Chondrocyte (in vitro differentiated cells): ENCODE measurements at places on chromosomes 3 and 15. TPM values are rescaled to one million over a fixed set of nuclear protein-coding genes. Genes with fewer than 3 reads are reported as not detected.

The KY gene
- 0.12 to 0.18 TPM in 2 of 3 replicates, not detected in the other for total RNA-seq

DNA sequence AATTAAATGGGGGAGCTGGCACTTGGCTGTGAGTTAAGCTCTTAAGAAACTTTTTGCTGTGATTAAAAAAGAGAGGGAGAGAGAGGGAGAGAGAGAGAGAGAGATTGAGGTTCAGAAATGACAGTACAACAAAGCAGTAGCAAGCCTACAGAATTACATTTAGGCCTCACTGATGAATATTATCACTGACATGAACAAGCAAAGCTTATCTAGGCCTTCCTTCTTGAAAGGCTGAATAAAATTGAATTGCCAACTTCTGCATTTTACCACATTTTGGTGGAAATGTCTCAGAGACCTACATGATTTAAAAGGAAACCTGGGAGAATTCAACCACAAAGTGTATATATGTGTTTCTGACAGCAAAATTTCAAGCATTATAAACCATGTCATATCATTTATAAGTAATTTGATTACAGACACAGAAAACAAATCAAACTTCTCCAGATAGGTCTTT lies 530.8 kb downstream of the SOX2 start:
- H3K27ac ChIP-seq: no peak overlapping the region
- H3K27me3 ChIP-seq: no peaks in the 10 kb centered on the region
- no peak for DNase-seq
- peaks cover 6% of the 10 kb centered on the region for H3K4me1 ChIP-seq
- no peaks in the 10 kb centered on the region for H3K36me3 ChIP-seq

DNA sequence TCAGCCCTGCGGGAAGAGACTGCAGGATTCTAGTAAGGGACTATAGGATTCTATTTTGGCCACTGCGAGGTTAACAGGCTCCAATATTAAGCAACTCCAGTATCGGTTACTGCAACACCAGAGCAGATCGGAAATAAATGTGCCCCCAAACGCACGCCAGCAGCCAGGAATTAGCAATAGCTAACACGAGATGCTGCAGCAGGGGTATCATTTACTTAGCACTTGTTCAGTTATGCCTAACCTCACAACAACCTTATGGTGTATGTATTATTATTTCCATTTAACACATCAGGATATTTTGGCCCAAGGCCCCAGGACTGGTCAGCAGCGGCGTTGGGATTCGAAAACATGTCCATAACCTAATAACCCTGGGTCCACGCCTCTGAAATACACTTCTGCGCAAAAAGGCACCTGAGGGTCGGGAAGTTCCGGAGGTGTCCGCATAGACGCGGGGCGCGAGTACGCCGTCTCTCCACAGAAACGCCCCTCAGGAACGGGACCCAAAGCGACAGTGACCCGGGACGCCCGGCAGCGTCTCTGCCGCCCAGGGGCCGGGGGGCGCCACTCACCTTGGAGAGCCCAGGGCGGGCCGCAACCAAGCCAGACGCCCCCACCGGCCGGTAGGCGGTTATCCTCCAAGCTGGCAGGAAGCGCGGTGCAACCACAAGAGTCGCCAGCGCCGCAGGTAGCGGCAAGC lies 681 bp downstream of the PIK3CB start:
- peak overlapping the region; percentile 76 for H3K27ac ChIP-seq
- no peak for DNase-seq
- peak overlapping the region; percentile 86 for H3K4me3 ChIP-seq
- no peaks in the 10 kb centered on the region for H3K36me3 ChIP-seq
- H3K4me1 ChIP-seq: peaks cover 18% of the 10 kb centered on the region

DNA sequence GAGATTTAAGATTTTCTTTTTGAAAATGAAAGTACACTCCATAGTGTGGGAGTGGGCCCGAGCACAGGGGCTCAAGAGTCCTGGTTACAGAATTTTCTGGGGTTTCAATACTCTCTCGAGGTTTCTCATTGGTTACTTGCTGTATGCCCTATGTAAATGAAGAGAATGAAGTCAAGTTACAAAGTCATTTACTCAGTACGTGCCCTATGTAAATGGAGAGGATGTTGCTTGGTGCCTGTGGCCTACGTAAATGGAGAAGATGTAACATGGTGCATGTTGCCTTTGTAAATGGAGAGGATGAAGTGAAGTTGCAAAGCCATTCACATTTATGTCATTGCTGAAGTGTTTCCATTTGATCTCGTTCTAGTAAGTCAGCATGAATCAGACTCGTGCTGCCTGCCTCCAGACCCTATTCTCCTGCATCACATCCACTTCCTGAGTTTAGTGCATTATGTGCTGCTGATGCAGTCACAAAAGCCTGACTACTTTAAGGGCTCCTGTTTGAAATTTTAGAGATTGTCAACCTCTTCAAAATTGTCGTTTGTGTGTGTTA lies 302.0 kb downstream of the ZBBX start:
- no peak overlapping the region for H3K27ac ChIP-seq
- H3K4me3 ChIP-seq: no peak overlapping the region
- no peaks in the 10 kb centered on the region for H3K36me3 ChIP-seq
- H3K27me3 ChIP-seq: peaks cover 5% of the 10 kb centered on the region

DNA sequence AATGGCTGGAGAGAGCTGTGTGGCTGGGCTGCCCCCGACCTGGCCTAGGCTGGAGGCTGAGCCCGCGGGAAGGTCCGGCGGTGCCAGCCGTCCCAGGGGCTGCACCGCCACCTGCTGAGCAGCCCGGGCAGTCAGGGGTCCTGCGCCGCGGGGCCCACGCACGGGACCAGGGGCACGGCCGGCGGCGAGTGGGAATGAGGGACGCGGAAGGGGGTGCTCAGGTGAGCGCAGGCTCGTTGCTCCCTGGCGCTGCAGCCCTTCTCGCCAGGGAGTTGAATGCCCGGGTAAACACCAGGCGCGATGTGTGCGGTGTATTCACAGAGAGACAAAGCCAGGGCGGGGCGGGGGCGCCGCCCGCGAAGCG lies 666 bp upstream of the SEMA3F start:
- DNase-seq: no peak
- H3K4me1 ChIP-seq: peaks cover 44% of the 10 kb centered on the region
- H3K27ac ChIP-seq: no peak overlapping the region
- H3K27me3 ChIP-seq: no peaks in the 10 kb centered on the region

GRCh38 chr3:28139967-28140634 lies 101.3 kb upstream of the CMC1 start:
- no peak overlapping the region for H3K27ac ChIP-seq
- H3K4me1 ChIP-seq: no peaks in the 10 kb centered on the region
- H3K4me3 ChIP-seq: no peak overlapping the region
- H3K36me3 ChIP-seq: no peaks in the 10 kb centered on the region
- peaks cover 31% of the 10 kb centered on the region for H3K27me3 ChIP-seq

- H3K27ac ChIP-seq: no peak overlapping the region
- no peaks in the 10 kb centered on the region for H3K4me1 ChIP-seq
- DNase-seq: peak; percentile 46
- no peak overlapping the region for H3K4me3 ChIP-seq
- H3K36me3 ChIP-seq: peaks cover 2% of the 10 kb centered on the region
Measured at GRCh38 chr3:46669191-46669999, 24.1 kb downstream of the ALS2CL start.

DNA sequence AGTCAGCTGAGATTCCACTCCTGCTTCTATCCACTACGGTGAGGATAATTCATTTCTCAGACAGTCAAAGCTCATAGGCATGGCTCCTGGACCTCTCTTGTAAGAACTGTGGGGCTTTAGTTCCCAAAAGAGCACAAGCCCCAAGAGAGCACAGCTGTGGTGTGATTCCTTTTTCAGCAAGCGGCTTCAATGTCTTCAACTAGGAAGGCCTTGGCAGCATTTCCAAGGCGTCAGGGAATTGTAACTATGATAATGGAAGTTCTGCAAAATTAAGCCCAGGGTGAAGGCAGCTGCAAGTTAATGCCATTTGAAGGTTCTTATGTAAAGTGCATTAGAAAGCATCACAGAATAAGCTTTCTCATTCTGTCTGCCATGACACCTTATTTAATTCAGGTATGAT lies 657.1 kb downstream of the GRM7 start:
- no peak overlapping the region for H3K4me3 ChIP-seq
- no peak for DNase-seq
- peaks cover 22% of the 10 kb centered on the region for H3K4me1 ChIP-seq
- no peak overlapping the region for H3K27ac ChIP-seq
- peaks cover 2% of the 10 kb centered on the region for H3K36me3 ChIP-seq

The SPINK8 gene
- total RNA-seq: not detected in 3 replicates

GRCh38 chr3:86960550-86960949 lies 30.4 kb downstream of the VGLL3 start:
- H3K4me1 ChIP-seq: peaks cover 71% of the 10 kb centered on the region
- DNase-seq: no peak
- no peaks in the 10 kb centered on the region for H3K27me3 ChIP-seq
- H3K27ac ChIP-seq: peak overlapping the region; percentile 67
- peaks cover 35% of the 10 kb centered on the region for H3K36me3 ChIP-seq

The SCN5A gene
- 0.21 to 0.25 TPM (median 0.24 TPM) in 3 replicates for total RNA-seq
